CMK (cell line): ENCODE measurements at places on chromosomes 6 and 20.

- DNase-seq = no peak
Measured at GRCh38 chr6:157944983-157945931, 36.4 kb upstream of the SYNJ2 start.

- DNase-seq = no peak
Measured at GRCh38 chr6:153044295-153044694, 41.8 kb upstream of the MTRF1L start.

GRCh38 chr20:63333241-63333836 is 27.8 kb downstream of the CHRNA4 start:
- DNase-seq = no peak

GRCh38 chr6:140095532-140095931 is 721.1 kb upstream of the CITED2 start:
- DNase-seq = no peak

DNA sequence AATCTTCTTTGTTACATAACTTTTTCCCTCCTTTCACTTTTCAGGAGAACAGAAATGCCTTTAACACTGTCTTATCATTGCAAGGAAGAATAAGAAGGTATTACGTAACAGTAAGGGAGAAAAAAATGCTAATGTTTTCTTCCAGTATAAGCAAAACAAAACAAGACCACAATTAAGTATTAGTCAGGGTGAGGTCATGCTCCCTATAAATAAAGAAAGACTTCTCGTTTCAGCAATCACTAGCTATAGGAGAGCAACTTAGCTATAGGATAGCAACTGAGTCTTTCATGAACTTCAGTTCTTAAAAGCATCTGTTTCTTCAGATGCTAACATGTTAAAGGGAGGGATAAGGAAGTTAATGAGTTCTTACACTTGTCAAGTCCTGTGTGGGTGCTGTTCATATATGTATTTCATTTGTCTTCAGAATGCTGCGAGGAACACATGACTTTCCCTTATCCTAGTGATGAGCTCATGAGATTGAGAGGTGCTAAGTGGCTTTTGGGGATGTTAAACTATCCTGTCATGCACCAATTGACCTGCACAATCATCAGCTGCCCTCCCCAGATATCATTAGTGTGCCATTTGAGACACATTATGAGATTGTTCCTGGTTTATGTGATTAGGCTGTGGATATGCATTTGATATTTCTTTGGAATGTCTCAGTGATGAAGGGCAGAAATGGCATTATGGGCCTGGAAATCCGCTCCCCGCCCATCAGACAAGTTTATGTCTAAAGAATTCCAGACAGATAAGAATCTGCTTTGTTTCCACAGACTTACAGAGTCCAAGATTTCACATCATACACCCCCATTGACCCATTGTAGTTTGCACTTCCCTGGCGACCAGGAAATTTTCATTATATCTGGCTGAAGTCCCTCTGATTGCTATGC is 37.5 kb downstream of the LAMA4 start:
- no peak for DNase-seq

DNA sequence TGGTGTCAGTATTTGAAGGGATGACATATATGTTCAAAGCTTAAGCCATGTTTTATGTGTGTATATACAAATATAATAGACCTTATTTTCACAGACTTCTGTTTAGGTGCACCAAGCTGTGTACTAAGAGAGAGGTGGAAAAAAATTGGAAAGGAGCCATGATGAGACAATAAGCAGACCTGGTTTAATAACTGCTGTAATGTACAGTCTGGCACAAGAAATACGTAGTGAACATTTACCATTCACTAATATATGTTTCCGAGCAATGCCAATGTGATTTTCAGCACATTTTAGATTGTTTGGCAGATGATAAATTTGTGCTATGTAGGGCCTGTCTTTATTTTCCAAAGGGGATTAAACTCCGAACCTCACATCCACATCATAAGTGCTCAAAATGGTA is 116.3 kb downstream of the KHDC1L start:
- DNase-seq = no peak

- no peak for DNase-seq
Measured at GRCh38 chr6:152575621-152576150, 61.5 kb downstream of the SYNE1 start.

DNA sequence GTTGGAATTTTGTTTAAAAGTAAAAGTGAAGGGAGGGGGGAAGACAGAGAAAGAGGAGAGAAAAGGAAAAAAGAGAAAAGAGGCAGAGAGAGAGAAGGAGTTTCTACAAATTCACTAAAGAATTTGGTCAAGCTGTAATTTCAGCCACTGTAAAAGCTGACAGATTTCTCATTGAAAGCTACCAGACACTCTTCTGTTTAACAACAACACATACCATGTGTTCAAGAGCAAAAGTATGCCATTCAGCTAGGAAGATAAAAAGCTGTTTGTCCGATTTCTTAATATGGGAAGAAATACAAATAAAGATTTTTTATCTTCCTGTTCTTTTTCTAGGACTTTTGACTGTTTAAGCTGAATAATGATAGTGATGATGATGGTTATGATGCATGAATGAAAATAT is 204.8 kb upstream of the RSPO3 start:
- no peak for DNase-seq

DNA sequence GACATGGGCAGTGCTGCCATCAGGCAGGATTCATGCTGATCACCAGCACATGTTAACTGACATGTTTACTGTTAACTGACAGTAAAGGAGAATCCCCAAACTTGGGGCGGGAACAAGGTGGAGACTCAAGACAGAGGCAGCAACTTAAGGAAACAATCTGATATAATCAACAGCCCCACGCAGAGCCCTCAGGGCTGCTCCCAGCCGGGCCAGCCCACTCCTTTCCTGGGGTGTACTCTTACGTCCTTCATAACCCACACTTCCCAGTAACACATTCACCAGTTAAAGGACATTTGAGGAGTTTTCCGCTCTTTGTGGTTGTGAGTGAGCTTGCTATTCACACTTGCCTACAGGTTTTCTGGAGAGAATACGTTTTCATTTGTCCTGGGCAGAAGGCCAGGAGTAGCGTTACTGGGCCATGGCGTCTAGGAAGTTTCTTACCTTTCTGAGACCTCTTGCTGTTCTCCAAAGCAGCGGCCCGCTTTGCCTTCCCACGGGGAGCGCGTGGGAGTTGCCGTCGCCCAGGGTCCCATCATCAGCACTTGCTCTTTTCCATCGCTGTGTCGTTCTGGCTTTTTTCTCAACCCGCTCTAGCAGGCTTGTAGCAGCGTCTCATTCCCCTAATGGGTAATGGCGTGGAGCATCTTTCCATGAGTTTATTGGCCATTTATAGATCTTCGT is 56.4 kb downstream of the FOXF2 start:
- DNase-seq = no peak

DNA sequence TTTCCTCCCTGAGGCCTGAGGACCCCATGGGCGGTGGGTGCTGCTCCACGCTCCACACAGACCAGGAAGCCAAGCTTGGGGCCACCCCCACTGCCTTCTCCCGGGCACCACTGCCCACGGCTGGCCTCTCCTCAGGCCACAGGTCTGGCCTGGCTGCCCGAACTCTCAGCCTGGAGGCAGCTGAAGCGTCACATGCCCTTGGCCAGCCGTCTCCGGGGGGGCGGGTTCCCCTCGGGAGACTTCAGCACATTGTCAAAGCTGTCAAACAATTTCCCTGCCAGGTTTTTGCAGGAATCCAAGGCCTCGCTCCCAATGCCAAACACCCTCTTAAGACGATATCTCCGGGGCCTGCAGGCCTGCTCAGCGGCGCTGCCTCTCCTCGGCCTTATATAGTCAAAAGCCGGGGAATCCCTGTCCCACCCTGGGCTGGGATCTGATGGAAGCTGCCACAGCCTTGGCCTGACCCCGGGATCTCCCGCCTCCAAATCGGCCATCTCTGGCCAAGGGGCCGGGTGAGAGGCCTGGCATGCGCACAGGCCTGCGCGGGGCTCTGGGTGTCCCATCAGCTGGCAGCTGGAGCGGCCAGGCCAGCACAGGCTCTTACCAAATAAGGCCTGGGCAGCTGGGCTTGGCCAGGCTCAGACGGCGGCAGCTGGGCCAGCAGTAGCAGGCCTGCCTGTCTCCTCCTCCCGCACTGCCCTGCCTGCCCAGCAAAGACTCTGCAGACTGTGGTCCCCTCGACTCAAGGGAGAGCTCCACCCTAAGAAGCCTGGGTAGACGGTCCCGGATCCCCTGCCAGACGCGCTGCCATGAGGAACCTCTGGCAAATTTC is 49.7 kb downstream of the RBM38 start:
- DNase-seq = no peak

GRCh38 chr6:40831381-40831780 is 207.6 kb downstream of the UNC5CL start:
- no peak for DNase-seq

DNA sequence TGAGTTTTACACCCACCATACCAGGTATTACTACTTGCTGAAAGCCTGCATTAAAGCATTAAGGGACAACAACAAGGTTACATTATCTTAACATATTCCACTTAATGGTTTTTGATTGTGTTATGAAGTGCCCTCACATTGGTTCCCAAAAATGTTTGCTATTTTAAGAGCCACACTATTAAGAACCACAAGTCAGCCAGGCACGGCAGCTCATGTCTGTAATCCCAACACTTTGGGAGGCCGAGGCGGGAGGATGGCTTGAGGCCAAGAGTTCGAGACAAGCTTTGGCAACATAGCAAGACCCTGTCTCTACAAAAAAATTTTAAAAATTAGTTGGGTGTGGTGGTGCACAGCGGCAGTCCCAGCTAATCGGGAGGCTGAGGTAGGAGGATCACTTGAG is 28.2 kb downstream of the ATXN1 start:
- no peak for DNase-seq

GRCh38 chr6:35737413-35738211 is 780 bp downstream of the ARMC12 start:
- DNase-seq = no peak

DNA sequence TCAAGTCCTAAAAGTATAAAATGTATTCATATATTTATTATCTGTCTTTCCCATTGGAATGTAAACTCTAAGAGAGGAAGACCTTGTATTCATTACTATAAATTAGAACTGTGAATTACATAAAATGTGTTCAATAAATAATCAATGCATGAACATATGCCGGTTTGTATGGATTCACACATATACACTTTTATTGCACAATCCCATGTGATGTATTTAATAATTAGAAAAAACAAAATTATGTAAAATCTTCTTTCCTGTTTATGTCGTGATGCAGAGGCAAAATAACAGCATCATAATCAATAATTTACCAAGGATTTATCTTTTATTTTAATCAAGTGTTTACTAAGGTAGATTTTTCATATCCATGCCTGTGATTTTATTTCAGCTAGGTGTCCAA is 240.5 kb downstream of the KHDRBS2 start:
- DNase-seq = no peak

DNA sequence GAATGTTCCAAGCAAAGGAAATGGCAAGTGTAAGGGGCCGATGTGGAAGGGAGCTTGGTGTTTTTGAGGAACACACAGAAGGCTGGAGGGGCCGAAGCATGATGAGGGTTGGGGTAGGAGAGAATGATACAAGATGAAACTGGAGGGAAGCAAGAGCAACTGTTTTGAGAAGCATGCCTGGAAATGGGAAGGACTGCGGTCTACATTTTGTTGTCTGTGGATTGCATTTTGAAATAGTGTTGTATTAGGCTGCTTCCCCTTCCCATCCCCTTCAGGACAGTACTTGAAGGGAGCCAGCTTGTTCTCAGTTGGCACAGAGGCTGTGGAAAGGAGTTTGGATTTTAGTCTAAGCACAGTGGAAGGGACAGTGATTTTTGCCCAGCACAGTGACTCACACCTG is 2.2 kb downstream of the TM9SF4 start:
- DNase-seq = no peak

- no peak for DNase-seq
Measured at GRCh38 chr6:119241111-119241465, 108.5 kb downstream of the MAN1A1 start.

DNA sequence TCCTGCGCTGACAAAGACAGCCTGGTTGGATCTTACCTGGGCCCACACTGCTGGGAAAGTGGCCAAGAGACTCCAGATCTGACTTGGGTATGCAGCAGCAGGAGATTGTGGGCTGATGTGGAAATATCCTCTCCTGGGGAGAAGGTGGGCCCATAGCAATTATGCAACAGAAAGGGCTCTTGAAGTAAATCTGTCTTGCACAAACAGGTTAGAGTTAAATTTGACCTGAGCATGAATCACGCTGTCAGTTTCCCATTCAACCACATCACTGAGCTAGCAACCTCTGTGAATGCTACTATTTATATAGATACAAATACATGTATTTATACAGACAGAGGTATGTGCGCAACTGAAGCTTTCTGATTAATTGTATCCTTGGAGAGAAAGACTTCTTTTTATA is 28.3 kb upstream of the PDYN start:
- no peak for DNase-seq

DNA sequence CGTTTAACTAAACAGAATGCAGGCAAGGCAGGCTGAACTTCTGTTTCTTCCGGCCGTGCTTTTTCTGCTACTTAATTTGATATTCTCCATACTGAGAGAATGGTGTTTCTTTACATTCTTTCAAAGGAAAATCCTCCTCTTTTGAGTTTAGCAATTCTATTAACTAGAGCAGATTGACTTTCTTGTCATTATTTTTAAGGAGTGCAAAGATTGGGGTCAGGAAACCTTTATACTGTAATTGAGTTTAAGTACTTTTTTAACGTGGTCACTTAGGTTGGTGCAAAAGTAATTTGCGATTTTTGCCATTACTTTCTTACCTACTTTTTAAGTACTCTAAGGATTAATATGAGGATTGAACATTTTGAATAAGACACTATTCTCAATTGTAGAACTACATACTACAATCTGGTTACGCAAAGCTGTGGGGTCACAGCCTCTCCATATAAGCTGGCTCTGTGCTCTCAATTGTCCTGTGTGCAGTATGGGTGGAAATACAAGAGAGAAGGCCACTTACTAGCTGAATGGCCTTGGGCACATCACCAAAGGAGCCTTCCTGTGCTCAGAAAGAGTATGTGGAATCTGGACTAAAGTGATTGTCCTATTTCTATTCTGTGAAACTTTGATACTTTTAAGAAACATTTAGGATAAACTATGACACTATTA is 16.7 kb downstream of the HECA start:
- DNase-seq = no peak

GRCh38 chr6:20790032-20790791 is 256.0 kb downstream of the CDKAL1 start:
- no peak for DNase-seq

- DNase-seq = no peak
Measured at GRCh38 chr6:10722570-10722819, 375 bp upstream of the TMEM14C start.

- no peak for DNase-seq
Measured at GRCh38 chr6:9554806-9555205, 860.1 kb downstream of the TFAP2A start.
